Mammary epithelial cell (primary cell): ENCODE measurements at places on chromosomes 3 and 15. TPM values are rescaled to one million over a fixed set of nuclear protein-coding genes. Genes with fewer than 3 reads are reported as not detected.

Gene GOLGA8T
- total RNA-seq = not detected in 2 replicates

Gene CCR8
- total RNA-seq = not detected

Gene ZBTB20
- total RNA-seq = 21.3 TPM

Gene NR1I2
- total RNA-seq = not detected in 2 replicates

Gene PIERCE2
- total RNA-seq = 3.3 TPM

Gene KLHL6
- 0.67 TPM for total RNA-seq

Gene CPN2
- total RNA-seq = not detected in 2 replicates

Gene SCG5
- 39.8 TPM for total RNA-seq

Gene OR4M2
- total RNA-seq = not detected

Gene CADM2
- not detected in 2 replicates for total RNA-seq

Gene ONECUT1
- not detected for total RNA-seq

Gene PLAAT1
- 0.56 and 0.61 TPM in 2 replicates for total RNA-seq

Gene CCDC54
- total RNA-seq = not detected in 2 replicates

Gene NCKIPSD
- 16.9 and 21.1 TPM in 2 replicates for total RNA-seq

Gene TNFAIP8L3
- 3.6 and 6.5 TPM in 2 replicates for total RNA-seq

Gene STAC
- 19.3 and 25.4 TPM in 2 replicates for total RNA-seq
